HFF-Myc (cell line): ENCODE measurements at places on chromosomes 2 and 18.

- DNase-seq = no peak
Observed at GRCh38 chr18:59453468-59453961, 94.5 kb upstream of the LMAN1 start.

DNA sequence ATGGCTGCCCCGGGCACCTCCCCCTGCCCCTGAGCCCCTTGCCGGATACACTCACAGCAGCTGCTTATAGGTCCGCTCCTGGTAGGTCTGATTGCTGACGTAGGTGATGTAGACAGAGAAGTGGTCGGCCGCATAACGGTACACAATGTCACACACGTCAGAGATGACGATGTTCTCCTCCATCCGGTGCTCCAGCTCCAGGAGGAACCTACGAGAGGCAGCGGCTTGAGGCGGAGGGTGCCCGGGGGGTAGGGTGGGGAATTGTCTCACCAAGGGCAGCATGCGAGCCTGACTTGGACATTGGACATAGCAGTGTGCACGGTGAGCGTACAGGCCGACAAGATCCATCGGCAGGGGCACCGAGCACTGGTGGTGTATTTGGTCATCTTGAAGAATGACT is 22.8 kb downstream of the SNORC start:
- DNase-seq = no peak

- no peak for DNase-seq
Observed at GRCh38 chr2:21643180-21643579, 519.4 kb downstream of the TDRD15 start.

DNA sequence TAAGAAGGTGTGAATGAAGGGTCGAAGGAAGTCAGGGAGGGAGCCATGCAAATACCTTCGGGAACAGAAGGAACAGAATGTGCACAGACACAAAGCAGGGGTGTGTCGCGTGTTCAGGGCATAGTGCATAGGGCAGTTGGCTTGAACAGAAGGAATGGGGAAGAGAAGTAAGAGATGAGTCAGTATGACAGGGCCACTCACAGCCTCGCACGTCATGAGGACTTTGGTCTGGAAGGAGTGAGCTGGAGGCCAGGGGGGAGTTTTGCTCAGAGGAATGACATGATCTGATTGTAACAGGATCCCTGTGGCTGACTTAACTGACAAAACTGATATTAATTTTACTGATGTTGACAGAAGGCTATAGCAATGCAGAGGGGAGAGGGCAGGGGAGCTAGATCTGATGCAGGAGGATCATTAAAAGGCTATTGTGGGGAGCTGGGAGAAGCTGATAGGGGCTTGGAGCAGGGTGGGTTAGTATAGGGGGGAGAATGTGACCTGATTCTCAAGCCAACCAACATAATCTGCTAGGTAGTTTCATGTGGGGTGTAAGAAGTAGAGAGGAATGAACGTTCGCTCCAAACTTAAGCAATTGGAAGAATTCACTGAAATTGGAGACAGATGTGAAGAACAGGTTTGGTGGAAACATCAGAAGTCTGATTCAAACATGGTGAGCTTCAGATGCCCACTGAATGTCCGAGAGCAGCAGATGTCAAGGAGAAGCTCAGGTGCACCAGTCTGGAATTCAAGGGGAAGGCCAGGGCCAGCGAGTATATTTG is 60.4 kb upstream of the COPS8 start:
- peak; percentile 65 for DNase-seq
